ENCODE measurements at places on chromosomes 1 and 21.

DNA sequence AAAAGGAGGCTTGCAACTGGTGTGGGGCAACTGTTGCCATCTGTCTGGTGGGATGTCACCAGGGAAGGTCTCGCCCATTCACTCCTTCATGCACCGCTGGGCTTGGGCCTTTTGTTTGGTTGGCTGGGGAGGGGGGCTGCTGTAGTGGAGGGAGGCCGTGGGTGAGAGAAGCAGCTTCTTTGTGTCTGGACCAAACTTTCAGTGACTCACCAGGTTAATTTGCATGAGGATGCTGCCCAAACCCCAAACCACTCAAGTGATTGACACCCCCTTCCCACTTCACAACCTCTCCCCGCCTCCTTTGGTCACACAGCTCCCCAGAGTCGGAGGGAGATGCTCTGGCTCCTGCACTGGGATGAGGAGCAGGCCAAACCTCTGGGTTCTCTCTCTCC, 19.7 kb downstream of the BTG2 start:
- DNase-seq: no peak

DNA sequence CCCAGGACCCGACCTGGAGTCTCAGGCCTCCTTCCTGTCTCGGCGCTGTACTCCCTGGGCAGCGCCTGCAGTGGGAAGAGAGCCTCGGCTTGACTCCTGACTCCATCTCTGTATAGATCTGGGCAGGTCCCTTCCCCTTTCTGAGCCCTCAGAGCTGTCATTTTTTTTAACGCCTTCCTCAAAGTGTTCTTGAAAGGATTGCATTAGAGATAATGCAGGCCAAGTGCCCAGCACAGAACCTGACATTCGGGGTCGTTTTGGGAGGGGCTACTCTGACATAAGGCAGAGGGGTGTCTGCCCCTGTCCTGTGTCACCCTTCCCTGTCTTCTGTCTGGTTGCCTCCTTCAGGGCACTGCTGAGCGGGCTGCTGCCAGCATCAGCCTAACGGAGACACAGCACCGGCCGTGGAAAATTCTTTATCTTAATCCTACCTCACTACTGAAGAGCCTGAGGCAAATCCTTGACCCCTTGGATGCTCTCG, 271.6 kb downstream of the TRABD2B start:
- no peak for DNase-seq

DNA sequence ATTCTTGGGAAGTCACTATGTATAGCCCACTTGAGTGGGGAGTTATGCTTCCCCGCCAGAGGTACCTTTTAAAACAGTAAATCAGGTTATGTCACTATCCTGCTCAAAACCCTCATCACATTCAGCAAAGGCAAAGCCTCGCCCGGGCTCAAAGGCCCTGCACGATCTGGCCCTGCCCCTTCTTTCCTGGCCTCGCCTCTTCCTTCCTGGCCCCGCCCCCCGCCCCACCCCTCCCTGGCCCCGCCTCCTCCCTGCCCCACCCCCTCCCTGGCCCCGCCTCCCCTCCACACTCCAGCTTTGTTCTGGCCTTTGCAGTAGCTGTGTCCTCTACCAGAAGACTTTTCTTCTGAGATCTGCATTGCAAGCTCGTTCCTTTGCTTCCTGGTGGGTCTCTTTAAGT, 6.6 kb downstream of the LDLRAD2 start:
- no peak for DNase-seq

DNA sequence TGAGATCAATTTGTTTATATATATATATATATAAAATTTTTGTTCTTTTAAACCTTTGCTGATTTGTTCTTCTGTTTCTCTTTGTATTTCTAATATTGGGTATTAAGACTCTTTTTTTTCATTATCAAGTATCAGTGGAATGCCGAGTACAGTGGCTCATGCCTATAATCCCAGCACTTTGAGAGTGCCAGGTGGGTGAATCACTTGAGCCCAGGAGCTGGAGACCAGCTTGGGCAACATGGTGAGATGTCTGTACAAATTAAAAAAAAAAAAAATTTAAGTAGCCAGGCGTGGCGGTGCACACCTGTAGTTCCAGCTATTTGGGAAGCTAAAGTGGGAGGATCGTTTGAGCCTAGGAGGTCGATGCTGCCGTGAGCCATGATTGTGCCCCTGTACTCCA, 67.1 kb downstream of the MAST2 start:
- DNase-seq: no peak

GRCh38 chr1:221567859-221568507, 173.9 kb downstream of the DUSP10 start:
- no peak for DNase-seq

DNA sequence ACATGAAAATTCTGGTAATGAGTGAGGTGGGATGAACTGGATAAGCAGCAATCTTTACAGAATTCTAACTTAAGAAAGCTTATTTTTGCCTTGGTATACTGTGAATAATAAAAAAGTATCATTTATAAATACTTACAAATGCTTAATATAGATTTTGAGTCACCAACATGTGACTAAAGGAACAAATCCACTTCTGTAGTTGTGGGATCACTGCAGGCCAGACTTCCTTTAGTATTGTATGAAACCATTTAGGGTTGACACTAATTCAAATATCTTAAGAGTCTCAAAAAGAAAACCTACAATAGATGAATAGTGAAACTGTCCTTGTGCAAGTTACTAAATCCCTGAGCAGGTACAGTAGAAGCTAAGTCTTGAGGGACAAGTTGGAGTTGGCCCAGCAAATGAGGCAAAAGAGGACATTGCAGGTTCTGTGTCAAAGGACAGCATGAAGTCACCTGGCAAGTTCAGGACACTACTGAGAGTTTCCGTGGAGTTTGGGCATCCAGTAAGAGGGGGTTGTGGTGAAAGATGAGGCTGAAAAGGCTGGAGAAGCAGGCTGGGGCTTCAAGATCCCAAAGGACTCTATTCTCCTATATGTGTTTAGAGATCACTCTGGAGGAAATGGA, 5.9 kb upstream of the THEM4 start:
- no peak for DNase-seq

DNA sequence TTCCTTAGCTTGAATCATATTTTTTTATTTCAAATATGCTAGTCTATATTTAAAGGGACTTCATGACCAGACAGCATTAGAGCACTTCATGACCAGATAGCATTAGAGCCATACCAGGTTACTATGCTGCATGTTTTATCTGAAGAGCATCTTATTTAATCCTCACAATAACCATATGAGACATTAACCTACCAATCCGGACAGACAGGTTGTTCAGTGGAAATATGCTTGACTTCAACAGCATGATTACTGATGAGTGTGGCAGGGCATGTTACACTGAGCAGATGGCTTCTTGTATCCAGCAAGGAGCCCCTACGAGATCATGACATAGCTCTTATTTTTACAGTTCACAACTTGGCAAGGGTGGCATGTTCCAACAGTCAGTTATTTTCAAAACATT, 85.0 kb upstream of the KCTD3 start:
- no peak for DNase-seq

DNA sequence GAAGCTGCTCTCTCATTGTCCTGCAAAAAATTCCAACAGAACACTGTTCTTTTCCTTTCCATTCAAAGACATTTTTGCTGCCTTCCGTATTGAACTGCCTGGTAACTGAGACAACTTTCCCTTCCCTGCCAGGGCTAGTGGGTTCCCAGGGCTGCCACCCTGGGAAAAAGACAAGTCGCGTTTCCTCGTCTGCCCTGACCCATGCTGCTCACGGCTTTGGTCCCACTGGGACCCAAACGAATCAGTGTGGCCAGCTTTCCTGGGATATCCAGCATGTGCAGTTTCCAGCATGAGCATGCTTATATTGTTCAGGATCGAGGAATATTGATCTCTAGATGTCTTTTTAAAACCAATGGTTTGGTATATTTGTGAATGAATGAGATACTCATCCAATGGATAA, 18.2 kb downstream of the SOX13 start:
- no peak for DNase-seq

DNA sequence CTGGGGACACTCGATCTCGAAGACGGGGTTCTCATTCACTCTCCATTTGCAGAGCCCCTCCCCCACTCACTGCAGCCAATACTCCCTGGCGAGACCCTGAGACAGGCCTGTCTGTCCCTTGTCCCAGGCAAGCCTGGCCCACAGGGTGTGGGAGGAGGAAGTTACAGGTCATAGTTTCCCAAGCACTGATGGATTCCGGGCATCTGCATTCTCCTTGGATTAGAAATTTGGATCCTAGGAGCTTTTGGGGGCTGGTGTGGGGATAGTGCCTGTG, 11.3 kb downstream of the WNT3A start:
- DNase-seq: no peak

DNA sequence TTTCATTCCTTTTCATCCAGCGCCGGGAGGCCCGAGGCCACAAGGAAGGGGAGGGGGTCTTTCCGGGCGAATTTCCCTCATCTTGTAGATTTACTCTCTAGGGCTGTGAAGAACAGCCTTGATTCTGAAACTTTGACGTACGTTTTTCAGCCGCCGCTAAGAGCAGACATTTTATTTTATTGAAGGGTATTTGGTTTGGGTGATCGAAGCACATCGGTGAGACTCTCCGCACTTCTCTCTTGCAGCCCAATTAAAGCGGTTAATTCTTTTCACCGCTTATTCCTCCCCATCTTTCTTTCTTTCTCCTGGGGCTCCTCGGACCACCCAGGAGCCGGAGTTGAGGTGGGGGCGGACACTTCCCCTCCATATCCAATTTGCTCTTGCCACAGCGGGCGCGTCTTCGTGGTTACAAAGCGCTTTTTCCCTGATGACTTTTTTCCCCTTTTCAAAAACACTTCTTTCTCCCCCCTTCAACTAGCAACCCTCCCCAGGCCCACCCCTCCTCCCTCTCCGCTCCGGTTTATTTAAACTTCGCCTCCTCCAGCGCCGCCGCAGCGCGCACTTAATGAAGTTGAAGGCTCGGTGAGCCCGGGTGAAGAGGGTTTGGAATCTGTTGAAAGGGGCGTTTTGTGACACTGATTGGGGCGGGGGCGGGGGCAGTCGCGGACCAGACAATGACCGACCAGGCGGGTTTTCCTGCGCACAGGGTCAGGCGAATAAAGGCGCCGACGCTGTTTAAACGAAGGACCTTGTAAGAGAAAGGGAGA, 5.9 kb downstream of the FOXD2 start:
- DNase-seq: no peak

DNA sequence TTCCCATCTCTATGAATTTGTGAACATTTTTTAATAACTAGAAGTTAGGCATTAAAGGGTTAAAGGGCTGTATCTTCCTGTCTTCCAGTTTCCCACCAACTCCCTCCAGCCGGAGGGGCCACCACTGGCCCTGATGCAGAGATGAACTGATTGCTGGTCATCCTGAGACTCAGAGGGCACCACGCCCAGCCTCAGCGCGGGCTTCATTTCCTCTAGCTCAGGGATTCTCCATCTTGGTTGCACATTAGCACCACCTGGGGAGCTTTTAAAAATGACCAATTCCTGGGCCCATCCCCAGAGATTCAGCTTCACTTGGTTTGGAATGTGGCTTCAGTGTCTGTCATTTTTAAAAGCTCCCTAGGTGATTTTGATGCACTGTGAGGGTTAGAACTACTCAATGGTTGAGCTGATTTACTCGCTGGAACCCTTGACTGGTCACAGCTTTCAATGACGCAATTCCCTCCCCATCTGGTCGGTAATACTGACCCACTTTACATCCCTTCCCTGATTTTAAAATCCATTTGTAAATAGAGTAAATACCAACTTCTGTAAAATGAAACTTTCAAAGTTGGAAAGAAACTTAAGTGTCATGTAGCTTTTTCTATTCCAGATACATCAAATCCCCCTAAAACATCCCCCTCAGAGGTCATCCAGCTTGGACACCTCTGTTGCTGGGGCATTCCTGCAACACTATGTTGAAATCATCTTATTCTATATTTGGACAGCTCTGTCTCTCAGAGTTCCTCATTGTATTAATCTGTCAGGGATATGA, 5.1 kb downstream of the NAV1 start:
- no peak for DNase-seq

DNA sequence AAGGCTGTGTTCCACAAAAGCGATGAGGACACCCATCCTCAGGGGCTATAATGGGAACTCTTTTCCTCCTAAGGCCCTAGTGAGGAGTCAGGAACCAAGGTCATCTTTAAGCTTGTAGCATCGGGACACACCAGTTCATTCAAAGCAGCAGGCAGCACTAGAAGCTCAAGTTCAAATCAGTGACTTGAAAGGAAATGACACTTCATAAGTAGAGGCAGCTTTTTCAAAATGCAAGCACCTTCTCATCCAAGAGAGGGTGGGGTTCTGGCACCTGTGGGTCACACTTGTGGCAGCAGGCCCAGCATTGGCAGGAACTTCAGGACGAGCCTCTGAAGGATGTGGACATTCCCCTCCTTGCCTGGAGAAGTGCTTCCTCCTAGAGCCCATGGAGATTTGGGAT, 496.3 kb downstream of the KIF26B start:
- no peak for DNase-seq

- DNase-seq: no peak
These were observed 93.5 kb downstream of the LRIG2 start for GRCh38 chr1:113166473-113166872.

DNA sequence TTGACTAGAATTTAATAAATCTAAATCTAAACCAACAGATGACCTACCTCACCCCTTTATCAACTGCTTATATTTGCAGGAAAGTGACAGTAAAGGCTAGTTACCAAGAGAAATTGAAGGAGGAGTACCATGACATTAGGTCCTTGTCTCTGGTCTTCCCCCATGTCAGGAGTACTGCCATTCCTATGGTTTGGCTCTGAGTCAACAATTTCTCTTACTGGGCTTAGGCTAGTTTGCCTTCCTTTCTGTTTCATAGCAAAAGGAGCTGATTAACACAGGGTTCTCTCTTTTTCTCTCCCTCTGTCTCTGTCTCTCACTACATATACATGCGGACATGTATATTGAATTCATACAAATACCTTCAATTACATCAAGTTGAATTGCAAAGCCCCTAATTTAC, 579.9 kb downstream of the DPYD start:
- no peak for DNase-seq

DNA sequence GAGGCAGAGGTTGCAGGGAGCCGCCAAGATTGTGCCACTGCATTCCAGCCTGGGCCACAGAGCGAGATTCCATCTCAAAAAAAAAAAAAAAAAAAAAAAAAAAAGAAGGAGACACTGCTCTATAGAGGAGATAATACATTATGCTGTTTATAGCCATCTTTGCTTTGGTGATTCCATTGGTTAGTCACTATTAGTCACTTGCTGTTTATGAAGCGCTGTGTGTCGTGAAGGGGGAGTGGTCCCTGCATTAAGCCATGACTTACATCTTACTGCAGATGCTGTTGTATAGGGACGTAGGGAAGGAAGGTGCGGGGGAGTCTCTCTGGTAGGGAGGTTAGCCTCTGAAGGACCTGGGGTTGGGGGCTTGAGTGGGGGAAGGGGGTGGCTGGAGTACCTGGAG, 48.3 kb downstream of the HUNK start:
- DNase-seq: no peak

Measured in cortex of kidney (tissue), 1 donor.